Cortex of kidney (tissue), 1 donor: ENCODE measurements at places on chromosomes 2 and 18.

DNA sequence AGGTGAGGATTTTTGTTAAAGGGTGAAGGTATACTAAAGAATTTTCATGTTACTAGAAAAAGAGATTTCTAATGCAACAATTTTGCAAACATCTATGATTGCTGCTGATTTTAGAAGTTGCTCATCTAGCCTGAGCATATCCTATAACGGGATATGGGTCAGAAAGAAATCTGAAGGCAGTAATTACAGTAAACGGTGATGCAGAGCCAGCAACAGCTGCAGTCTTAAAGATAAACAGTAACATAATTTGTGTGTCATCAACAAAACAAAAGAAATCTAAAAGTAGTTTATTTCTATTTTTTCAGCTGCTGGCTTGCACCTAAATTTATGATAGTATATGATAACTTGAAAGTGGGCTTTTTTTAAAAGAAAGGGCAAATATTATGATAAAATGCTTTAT, 215.7 kb downstream of the SLC4A10 start:
- no peak for DNase-seq

DNA sequence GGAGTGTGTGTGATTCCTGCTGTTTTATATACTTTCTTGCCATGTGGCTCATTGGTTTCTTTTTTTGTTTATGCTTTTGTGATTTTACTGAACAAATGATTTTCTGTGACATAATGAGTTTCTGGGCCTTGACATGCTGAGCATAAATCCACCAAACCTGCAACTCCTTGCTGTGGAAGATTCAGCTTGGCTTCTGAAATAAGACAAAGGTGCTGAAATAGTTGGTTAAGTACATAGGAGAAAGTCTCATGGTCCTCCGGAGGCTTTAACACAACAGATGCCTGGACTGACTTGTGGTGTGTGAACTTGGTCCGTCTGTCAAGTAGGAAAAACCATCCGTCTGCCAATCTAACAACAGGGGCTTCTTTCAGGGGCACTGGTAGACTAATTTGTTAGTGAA, 315.3 kb upstream of the CXCR4 start:
- DNase-seq = no peak

DNA sequence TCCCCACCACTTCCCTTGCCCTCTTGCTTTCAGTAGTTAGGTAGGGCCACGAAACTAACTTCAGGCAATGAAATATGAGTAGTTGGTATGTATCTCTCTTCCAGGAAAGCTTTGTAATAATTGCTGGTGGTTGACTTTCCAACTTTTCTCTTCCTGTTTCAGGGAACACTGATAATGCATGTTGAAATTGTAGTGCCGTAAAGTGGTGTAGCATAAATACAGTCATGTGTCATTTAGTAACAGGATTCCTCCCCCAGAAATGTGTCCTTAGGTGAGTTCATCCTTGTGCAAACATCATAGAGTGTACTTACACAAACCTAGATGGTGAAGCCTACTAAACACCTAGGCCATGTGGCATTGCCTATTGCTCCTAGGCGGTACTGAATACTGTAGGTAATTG, 429.2 kb downstream of the PID1 start:
- DNase-seq = no peak

GRCh38 chr18:58659691-58660090, 11.6 kb upstream of the MALT1 start:
- no peak for DNase-seq

- no peak for DNase-seq
Observed at GRCh38 chr2:42102591-42103450, 55.0 kb downstream of the PKDCC start.

DNA sequence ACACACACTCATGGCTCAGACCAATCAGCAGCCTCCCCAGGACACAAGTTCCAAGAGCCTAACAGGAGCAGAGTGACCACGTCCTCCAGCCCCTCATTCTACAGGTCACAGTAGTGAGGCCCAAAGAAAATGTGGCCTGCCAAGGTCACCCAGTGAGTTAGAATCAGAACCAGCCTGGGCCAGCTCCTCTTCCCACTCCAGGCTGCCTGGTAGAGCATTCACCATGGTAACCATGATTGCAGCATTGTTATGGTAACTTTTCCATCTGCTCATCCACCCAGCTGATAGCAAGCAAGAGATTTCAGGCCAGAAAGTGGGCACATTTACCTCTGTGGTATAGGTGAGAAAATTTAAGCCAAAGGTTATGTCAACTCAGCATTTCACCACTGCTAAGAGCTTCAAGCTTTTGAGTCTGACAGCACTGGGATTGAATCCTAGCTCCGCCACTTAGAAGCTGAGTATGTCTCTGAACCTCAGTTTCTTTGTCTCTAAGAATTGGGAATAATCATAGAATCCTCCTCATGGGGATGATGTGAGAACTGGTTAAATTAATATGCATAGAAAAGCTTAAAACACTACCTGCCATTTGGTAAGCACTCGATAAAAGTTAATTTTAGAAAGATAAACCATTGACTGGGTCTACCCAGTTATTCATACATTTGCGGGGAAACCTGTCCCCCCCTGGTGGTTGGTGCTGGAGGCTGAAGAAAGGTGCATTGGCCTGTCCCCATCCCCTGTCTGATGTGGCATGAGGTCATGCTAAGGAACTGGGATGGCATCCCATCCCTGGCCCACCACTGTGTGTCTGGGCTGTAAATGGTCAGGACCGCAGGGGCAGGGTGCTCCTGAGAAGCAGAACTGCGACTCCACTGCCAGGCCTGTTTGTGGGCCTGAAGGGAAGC, 181.5 kb downstream of the KLHL29 start:
- DNase-seq = no peak

- DNase-seq = no peak
Observed at GRCh38 chr2:34736482-34736881, 1137.4 kb upstream of the FAM98A start.

GRCh38 chr2:135783439-135783838, 41.8 kb downstream of the UBXN4 start:
- DNase-seq = no peak

DNA sequence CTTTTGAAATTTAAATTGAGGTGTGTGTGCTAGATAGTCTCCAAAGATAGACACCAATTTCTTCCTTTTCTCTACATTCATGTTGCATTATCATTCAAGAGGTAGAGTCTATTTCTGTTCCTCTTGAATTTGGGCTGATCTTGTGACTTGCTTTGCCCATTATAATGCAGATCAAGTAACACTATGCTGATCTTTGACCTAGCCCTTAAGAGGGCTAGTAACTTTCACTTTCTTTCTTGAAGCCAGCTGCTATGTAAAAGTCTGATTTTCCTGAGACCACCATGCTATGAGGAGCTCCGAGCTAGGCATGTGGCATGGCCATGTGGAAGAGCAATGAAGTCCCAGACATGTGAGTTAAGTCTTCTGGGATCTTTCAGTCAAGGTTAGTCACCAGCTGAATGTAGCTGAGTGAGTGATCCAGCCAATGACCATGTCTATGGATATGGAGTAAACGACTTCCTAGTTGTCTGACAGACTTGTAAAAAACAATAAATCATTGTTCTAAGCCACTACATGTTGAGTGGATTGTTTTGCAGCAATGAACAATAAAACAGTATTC, 189.4 kb upstream of the CWC22 start:
- no peak for DNase-seq

GRCh38 chr2:215171151-215171550, 32.7 kb upstream of the ABCA12 start:
- DNase-seq = no peak

- DNase-seq = no peak
Observed at GRCh38 chr2:7612969-7613368, 695.8 kb downstream of the RNF144A start.

DNA sequence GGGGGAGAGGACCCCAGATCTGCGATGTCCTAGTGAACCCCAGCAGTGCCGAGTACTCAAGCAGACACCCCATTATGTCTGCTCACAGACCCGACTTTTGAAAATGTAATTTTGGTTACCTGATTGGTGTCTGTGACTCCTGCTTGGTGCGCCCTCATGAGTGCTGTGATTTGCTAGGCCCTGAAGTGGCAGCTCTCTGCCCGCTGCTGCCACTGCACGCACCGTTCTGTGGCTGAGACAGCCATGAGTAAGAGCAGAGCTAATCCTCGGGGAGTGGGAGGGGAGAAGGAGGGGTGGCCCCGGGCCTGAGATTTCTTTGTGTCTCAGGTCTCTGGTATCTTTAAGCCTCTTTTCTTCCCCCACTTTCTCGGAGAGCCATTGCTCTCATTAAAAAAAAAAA, 18.2 kb downstream of the FHOD3 start:
- no peak for DNase-seq

DNA sequence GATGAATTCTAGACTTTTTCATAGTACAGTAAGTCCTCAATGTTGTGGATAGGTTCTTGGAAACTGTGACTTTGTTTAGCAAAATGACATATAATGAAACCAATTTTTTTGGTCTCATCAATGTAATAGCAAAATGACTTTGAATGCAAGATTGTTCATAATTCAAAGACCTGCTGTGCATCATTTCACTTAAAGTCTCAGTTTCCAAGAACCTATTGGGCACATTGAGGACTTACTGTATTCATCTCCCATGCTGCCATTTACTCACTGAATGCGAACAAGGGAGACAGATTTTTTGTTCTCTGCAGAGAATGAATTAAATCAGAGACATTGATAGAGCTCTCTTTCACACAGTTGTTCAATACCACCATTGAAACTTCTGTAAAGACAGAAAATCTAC, 153.6 kb downstream of the TRABD2A start:
- no peak for DNase-seq

- no peak for DNase-seq
Observed at GRCh38 chr2:101300836-101301235, 7.7 kb downstream of the RNF149 start.

DNA sequence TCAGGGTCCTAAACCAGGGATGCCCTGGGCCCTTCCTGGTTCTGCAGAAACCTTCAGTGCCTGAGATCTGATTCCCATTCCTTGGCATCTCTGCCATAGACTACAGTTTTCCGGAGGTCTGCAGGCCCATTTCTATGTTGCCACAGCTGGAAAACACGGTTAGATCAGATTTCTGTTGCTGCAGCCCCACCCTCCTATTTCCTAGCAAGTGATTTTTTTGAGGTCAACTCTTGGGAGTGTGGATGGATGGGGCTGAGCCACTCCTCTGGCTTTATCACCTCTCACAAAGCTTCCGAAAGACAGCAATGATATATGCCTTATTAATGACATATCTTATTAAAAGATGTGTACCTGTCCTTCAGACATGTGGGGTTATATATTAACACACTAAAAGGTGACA, 56.3 kb downstream of the ZAP70 start:
- DNase-seq = no peak

DNA sequence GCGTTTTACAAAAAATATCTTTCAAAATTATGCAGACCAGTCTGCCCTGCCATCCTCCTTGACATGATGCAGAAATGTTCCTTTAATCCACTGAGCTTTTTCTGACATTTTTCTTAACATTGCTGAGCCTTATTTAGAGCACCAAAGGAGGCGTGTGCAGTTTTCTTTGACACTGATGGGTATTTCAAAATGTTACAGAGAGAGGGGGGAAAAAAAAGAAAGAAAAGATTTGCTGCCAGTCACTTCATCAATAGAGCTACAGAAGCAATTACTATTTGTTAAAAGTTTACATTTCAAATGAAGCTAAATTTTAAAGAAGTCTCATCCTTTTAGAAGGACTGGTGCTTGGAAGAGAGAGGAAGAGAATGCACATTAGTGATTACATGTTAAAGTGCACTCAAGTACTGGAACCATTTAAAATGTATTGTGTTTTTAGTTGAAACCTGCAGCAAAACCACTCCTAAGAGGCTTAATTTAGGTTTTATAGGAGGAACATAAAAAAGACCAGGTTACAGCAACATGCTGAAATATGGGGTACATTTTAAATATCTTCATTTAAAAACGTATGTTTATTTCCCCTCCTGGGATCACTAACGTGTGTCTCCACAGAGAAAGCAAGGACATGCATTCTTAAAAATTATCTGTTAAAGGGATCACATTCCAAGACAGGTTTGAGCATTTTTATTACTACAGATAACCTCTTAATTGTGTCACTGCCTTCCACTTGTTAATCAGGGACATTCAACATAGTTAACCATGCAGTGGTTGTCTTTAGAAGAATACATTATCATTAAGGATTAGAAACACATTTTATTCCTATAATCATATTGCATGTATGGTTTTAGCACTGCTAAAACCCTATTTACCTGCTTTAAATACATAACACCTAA, 258.4 kb downstream of the MEIS1 start:
- no peak for DNase-seq

DNA sequence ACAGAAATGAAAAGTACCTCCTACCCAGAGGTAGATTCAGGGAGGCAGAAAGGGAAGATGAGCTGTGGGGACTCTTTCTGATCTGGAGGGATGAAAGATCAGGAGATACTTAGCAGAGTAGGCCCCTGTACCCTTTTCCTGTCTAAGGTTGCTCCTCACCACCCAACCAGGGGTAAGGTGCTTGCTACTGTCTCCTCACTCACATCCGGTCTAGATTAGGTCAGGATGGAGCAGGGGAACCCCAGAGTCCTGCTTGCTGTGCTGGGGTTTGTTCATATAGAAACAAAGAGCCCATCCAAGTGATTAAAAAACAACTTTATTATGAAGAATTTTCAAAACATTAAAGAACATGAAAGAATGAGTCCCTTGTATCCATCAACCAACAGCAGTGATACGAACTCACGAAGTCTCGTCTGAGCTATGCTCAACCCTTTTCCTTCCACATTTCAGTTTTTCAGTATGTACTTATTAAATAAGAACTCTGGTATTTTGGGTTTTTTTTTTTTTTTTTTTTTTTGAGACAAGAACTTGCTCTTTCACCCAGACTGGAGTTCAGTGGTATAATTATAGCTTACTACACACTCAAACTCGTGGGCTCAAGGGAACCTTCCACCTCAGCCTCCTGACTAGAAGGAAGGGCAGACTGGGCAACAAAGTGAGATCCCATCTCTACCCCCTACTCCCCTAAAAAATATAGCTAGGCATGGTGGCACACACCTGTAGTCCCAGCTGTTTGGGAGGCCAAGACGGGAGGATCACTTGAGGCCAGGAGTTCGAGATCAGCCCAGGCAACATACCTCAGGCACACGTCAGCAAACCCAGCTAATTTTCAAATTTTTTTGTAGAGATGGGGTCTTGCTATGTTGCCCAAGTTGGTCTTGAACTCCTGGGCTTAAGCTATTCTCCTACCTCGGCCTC, 28.5 kb upstream of the MCFD2 start:
- no peak for DNase-seq

- DNase-seq = no peak
Observed at GRCh38 chr2:232076736-232077135, 115.2 kb downstream of the DIS3L2 start.

DNA sequence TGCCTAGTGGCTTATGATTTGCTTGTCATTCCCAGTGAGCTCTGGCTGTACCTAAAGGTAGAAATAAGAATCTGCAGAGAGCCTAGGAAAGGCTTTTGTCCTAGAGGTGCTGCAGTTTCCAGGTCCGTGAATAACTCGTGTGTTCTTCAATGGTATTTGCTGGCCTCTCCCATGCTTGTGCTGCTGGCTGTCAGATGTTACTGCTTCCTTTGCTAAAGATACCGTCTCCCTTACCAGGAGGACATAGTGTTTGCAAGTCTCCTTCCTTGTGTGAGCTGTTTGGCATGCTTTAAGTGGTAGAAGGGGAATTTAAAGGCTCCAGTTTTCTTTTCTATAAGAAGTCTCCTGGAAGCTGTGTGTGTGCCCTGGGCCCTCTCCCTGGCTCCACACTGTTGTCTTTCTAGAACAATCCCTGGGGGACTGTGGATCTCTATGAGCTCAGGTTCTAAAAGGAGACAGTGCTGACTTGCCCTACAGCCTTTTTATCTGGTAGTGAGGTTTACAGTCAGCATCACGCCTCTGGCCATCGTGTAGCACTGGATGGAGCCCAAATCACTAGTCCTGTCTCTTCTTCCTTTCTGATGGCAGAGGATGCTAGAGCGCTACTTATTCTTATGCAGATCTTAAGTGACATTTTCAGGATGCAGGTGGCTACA, 65.8 kb downstream of the RNF144A start:
- DNase-seq = no peak
